DND-41 (cell line): ENCODE measurements at places on chromosomes 2 and 18.
A peak's percentile ranks its signal among the peaks of the same experiment; 100 is the strongest.

- no peak for DNase-seq
These were observed 493.8 kb downstream of the FBXO15 start for GRCh38 chr18:73653827-73654226.

GRCh38 chr2:239805043-239805329 is 220.2 kb downstream of the NDUFA10 start:
- DNase-seq = no peak

DNA sequence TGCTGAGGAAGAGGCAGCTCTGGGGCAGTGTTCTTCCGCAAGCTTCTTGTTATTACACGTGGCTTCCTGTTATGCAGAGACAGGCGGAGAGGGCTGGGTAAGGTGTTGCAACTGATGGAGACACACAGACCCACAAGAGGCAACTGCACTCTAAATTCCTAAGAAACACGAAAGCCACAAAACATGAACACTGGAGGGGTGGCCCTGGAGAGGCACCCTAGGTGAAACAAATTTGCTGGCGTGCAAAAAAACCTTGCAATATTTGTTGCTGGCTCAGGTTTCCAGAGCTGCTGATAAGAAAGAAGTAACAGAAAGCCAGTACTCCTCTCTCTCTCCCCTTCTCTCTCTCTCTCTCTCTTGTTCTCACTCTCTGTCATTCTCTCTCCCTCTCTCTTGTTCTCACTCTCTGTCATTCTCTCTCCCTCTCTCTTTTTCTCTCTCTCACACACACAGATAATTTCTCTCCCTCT is 31.8 kb downstream of the ARHGAP25 start:
- DNase-seq = peak; percentile 82

DNA sequence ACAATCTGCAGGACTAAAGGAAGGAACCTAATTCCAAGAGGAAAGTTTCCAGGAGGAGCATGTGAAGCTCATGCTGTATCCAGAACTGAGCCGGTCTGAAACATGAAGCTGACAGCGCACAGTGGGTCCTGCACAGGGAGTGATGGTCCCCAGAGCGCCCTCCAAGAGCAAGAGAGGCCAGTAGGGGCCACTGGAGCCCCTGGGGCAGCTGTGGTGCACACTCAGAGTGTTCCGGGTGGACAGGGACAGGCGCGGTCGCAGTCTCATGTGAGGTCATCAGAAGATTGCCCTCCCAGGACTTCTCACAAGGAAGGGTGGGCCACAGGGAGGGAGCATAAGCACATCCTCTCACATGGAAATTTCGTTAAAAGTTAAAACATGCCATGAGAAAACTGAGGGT is 355.9 kb downstream of the EIPR1 start:
- DNase-seq = no peak

DNA sequence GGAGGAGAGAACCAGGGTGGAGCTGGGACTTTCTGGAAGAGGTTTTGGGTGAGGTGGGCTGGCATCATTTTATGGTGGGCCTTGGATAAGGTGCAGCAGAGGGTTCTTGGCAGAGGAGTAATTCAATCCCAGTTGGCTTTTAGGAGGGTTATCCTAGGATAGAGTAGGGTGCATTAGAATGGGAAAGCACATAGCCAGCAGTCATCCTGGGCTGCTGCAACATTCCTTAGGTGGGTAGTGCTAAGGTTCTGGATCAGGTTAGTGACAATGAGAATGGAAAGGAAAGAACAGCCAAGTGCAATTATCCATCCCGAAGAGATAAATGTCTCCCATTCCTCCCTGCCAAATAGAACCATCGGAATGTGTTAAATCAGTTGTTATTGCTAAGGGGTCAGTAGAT is 157.3 kb upstream of the SPRED2 start:
- no peak for DNase-seq

GRCh38 chr2:23698721-23699579 is 228.0 kb downstream of the ATAD2B start:
- DNase-seq = no peak

DNA sequence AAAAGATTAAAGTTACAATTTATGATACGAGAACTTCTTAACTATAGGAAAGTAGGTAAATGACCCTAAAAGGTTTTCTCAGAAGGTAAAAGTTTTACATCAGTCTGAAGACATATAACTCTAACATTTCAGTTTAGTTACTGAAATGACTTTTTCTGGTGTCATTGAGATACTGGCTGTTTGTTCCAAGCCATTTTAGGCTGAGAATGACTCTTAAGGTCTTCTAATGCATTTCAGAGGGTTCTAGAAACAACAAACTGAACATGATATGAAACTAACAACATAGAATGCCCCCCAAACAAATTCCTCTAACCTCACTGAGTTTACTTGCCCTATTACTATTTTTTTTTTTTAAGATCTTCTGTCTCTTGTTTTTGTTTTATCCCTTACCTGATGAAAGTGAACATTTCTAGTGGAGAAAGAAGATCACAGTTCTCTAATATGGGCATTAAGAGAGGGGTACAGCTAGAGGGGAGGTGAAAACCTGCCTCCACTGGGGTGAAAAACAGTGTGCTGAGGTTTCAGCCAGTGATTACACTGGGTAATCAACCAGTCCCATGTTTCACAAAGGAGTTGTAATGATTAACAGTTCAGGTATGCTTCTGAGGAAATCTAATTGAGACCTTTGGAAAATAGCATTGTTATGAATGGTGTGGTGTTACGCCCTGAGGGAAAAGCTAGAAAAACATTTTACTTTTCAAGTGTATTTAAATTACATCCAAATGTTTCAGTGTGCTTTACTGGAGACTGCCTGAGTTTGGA is 11.2 kb downstream of the NABP1 start:
- no peak for DNase-seq

DNA sequence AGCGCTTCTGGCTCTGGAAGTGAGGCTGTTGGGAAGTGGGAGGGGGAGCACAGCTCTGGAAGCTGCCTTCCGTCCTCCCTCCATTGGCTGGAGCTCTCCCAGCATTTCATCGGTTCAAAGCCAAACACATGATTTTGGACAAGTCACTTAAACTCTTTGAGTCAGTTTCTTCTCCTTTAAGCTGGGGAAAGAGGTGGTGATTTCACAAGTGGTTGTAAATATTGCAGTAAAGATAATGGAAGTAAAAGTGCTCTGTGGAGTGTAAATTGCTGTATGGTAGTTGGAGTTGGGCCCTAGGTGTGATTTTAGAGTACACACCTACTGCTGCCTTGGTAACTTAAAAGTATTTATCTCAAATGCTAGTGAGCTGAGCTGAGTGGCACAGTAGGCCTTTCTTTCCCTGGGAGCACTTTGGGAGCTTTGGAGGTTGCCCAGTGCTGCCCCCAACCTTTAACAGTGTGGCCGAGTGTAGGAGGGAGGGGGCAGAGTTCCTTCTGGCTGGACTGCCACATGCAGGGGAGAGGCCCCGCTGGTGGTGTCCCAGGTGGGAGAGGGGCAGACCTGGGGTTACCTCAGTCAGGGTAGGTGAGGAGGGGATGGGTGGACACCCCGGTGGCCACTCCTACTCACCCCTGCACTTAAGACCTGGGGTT is 54.7 kb downstream of the ASAP2 start:
- no peak for DNase-seq

DNA sequence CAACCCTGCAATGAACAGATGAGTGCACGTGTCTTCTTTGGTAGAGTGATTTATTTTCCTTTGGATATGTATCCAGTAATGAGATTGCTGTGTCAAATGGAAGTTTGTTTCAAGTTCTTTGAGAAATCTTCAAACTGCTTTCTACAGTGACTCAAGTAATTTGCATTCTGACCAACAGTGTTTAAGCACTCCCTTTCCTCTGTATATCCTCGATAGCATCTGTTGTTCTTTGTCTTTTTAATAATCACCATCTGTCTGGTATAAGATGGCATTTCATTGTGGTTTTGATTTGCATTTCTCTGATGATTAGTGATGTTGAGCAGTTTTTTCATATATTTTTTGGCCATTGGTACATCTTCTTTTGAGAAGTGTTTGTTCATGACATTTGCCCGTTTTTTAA is 1608.3 kb upstream of the ZEB2 start:
- no peak for DNase-seq

DNA sequence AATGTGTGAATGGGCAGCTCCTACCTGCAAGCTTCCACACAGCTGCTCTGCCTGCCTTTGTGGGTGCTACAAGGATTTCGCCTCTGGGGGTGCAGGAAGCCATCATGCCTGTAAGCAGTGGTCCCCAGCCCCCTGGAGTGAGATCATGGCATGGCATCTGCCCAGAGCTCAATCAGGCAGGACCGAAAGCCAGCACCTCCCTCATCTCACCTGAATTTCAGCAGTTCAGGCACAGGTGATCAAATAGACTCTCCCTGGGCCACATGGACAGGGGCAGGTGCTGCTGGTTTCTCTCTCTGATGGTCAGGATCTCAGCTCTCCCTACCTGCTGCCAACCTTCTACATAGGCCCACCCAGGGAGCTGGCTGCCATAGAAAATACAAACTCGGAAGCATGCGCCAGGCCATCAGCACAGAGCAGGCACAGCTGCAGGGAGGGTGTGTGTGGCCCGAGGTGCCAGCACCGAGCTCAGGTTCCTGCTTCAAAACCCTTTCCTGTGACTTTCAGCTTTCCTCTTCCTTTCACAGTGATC is 133.2 kb upstream of the ID2 start:
- no peak for DNase-seq

DNA sequence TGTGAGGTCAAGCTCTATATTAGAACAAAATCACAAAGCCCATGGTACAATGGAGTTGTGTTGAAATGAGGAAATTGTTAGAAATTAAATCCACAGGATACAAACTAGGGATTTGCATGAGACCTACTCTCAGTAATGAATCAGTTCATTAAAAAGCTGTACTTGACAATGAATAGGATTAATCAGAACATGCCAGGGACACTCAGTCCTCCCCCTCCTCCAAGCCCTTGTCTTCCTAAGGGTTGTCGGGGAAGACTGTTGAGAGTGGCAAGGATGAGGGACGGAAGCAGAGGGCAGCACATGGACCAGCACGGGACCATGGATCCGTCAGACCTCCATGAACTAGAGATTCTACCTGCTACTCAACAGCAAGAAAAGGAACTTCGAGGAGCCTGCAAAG is 39.8 kb downstream of the SPRED2 start:
- no peak for DNase-seq

- DNase-seq = no peak
These were observed 68.8 kb downstream of the LTBP1 start for GRCh38 chr2:33015421-33016142.

GRCh38 chr2:30209227-30209626 is 22.1 kb upstream of the LBH start:
- no peak for DNase-seq

GRCh38 chr18:63365876-63366212 is 1.2 kb downstream of the KDSR start:
- DNase-seq = no peak

- no peak for DNase-seq
These were observed 53.5 kb downstream of the NXPH2 start for GRCh38 chr2:138726681-138727080.

DNA sequence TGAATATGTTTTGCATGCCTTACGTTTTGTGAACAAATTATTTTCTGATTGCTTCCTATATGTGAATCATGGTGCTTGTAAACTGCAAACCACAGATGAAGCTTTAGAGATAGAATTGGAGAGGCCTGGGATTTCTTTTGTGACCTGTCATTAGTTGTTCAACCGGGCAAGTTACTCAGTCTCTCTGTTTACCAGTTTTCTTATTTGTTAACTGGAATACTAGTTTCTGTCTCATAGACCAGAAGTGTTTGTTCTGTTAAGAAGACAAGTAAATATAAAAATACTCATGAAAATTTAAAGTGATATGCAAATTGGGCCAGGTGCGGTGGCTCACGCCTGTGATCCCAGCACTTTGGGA is 27.3 kb downstream of the DGKD start:
- DNase-seq = no peak

GRCh38 chr18:23240609-23240930 is 105.3 kb downstream of the CABLES1 start:
- no peak for DNase-seq

GRCh38 chr2:29080886-29081743 is 6.8 kb upstream of the PCARE start:
- no peak for DNase-seq

- DNase-seq = no peak
These were observed 114.0 kb downstream of the KLHL29 start for GRCh38 chr2:23498943-23499342.

- DNase-seq = no peak
These were observed 39.8 kb downstream of the HRH4 start for GRCh38 chr18:24500217-24500616.

DNA sequence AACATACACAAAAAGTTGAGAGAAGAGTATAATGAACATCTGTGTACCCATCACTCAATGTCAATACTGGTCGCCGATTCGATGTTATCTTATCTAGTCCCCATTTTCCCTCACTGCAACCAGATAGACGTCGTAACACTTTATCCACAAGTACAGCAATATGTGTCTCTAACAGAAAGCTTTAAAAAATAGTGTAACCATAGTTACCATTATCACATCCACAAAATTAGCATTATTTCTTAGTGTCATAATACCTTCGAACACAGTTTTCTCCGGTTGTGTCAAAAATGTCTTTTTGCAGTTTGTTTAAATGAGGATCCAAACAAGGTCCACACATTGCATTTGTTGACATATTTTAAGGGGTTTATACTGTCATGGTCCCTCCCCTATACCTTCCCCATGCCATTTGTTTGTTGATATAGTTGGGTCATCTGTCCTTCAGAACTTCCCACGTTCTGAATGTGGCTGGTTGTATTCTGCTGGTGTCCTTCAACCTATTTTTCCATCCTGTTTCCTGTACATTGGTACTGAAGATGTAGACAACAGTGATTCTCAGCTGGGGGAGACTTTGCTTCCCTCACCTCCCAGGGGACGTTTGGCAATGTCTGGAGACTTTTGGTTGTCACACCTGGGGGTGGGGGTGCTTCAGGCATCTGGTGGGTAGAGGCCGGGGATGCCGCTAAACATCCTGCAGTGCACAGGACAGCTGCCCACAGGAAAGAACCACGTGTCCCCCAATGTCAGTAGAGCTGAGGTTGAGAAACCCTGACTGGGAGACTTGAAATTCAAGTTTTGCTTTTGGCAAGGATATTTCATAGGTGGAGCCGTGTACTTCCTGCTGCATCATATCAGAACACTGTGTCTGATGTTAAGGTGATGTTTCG is 72.7 kb upstream of the SPRED2 start:
- DNase-seq = no peak

DNA sequence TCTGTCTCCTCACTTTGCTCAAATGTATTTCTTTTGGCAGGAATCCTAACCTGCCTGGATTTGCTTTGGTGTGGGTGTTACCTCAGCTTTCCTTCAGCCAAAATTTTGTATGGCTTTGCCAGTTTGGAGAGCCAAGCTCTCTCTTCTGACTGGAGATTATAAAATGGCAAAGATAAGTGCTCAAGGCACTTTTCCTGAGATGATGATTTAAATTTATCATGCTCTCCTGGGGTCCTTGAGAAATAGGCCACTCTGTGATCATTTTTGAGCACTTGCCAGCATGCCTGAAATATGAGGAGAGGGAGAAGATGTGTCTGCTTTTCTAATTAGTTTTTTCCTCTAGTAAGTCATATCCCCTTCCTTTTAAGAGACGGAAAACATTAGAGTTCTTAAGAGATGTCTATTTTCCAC is 683.0 kb downstream of the SLC4A3 start:
- DNase-seq = no peak

DNA sequence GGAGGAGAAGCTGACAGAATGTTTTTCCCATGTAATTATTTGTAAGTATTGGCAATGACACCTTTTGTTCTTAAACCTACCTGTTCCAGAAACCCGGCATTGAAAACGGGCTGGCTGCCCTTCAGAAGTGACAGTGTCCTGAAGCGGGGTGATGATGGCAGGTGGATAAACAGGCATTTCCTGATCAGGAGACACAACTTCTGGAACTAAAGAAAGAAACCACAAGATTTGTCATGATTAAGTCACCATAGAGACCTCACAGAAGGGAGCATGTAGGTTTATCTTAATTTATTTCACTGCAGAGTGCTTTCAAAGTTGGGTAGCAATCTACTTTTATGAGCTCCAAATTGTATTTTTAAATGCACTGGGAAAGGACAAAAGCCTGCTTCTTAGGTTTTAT is 43.1 kb downstream of the TTN start:
- DNase-seq = no peak
